ENCODE measurements at places on chromosomes 2 and 18.

DNA sequence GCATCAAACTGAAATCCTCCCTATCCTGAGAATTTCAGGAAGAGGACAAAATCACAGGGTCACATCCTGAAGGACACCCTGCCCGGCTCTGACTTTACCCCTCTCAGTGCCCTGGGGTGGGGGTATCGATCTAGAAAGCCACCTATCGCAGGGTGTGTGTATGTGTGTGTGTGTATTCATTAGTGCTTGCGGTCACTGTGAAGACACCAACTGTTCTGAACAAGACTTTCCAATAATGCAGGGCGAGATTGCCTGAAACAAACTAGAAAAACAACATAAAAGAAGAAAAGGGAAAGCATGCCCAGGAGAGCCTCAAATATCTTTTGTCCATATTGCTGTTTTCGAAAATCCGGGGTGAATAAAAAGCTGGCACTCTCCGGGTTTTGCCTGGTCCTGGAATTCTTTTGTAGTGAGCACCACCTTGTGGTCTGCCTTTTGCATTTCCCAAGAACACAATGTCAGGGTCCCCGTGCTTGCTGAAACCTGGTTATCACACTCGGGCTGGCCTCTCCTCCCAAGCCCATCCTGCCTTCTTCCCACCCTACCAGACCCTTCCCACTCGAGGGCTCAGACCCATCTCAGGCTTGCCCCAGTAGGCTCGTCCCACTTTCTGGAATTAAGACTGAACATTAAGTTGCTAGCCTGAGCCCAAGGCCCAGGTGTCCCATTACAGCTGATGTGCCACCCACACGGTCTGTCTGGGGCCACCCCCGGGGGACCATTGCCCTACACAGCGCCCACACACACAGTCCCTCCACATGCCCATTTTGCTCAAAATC lies 25.0 kb upstream of the COPS8 start:
- peak; percentile 80 for DNase-seq

- no peak for DNase-seq
Observed at GRCh38 chr2:173696274-173696673, 268.9 kb downstream of the SP3 start.

DNA sequence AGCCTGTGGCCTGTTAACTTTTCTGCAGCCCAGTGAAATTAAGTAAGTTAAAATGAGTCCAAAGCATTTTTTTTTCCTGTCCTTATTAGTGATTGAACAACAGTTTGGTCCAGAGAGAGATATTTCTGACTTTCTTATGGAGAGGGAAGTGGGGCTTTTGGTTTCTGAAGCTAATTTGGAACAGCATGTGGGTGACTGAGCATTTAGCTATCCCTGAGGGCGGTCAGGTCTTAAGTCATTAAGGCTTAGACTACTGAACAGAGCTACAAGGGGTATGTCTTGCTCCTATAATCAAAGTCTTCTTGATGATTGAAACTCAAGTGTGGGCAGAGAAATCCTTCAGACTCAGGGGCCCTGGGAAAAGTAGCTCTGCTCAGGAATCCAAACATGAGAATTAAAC lies 14.0 kb downstream of the ARHGAP25 start:
- no peak for DNase-seq

GRCh38 chr18:22828171-22828570 lies 105.0 kb upstream of the RBBP8 start:
- DNase-seq = peak; percentile 62

GRCh38 chr18:48660346-48661228 lies 121.8 kb downstream of the CTIF start:
- no peak for DNase-seq

DNA sequence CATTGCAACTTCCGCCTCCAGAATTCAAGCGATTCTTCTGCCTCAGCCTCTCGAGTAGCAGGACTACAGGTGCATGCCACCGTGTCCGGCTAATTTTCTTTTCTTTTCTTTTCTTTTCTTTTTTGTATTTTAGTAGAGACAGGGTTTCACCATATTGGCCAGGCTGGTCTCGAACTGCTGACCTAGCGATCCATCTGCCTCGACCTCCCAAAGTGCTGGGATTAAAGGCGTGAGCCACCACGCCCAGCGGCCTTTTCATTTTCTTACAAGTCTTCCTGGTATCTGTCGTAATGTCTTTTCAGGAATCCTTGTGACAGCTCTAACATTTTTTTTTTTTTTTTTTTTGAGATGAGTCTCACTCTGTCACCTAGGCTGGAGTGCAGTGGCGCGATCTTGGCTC lies 66.4 kb upstream of the EDAR start:
- DNase-seq = no peak

- DNase-seq = no peak
Observed at GRCh38 chr18:39863916-39864315, 2091.1 kb upstream of the PIK3C3 start.

DNA sequence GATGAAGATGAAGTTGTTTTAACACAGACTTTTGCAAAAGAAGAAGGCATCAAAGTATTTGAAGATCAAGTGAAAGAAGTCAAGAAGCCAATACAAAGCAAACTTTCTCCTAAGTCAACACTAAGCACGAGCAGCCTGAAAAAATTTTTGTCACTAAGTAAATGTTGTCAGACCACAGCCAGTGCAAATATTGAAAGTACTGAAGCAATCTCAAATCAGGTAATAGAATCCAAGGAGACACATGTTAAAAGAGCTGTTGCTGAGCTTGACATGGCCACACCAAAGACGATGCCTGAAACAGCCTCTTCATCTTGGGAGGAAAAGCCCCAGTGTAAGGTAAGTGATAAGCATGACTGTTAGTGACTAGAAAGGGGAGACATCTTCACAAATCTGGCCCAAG lies 75.1 kb downstream of the FSIP2 start:
- DNase-seq = no peak

- DNase-seq = peak; percentile 11
Observed at GRCh38 chr2:147572622-147573021, 272.2 kb upstream of the ACVR2A start.

- DNase-seq = no peak
Observed at GRCh38 chr18:47842836-47843235, 87.6 kb downstream of the SMAD2 start.

- DNase-seq = no peak
Observed at GRCh38 chr2:236642125-236642524, 72.5 kb downstream of the ACKR3 start.

GRCh38 chr18:58213440-58213839 lies 169.4 kb downstream of the NEDD4L start:
- DNase-seq = peak; percentile 95

DNA sequence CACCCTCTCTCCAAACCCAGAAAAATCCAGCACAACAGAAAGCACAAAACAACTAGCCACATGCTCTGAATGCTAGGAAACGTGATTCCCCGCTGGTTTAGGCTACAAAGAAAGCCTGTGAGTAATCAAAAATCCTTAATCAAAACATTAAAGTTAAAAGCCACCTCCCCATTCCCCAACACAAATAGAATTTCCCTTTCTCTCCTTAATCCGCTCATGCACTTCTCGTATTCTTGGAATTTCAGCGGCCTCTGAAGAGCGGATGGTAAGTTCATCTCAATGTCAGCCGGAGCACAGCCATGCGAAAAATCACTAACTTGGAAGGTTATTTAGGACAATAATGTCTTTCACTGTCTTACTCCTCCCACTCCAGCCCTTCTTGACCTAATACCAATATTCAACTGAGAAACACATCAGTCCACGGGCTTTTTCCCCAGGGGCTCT lies 126.7 kb downstream of the OSBPL1A start:
- DNase-seq = peak; percentile 63

DNA sequence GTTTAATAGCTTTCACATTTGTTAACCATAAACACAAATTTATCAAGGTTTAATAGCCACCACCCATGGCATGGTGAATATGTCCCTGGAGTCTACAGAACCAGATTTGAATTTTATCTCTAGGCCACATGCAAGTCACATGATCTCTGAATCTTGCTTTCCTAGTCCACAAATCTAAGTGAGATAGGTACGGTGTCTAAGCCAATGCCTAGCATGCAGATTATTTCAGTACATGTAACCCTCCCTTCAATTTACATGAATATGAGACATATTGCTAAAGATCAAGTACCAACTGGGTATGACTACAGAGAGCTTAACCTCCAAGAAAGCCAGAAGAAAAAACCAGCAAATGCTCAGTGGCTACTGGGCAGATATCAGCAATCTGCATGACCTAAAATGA lies 10.0 kb downstream of the ZNF24 start:
- no peak for DNase-seq

- no peak for DNase-seq
Observed at GRCh38 chr2:7269106-7269643, 352.0 kb downstream of the RNF144A start.

- no peak for DNase-seq
Observed at GRCh38 chr2:238659231-238659630, 188.7 kb upstream of the TWIST2 start.

DNA sequence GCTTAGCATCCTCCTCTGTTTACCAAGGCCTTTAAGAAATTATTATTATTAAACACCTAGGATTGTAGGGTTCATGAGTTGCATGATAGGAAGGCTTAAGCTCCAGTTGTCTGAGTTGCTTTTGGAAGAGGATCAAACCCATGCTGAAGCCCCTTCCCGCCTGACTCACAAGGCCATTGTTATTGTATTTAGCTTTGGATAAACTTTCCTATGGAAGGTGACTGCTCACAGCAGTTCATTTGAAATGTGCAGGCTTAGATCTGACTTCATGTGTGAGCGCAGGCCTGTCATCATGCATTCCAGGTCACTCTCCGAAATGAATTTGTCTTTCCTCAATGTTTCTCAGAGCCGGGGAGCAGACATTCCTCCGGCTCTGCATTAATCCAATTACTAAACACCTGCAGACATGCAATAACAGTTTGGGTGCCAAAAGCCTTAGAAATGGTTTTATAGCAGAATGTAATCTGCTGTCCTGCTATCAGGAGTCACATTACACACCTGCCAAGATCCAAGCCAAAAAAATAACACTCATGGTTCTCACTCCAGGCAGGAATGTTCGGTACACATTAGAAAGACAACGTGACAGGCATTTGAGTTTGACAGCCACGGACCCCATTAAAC lies 119.9 kb downstream of the OSR1 start:
- DNase-seq = no peak

All from fibroblast of mammary gland (primary cell).